ENCODE measurements at places on chromosomes 11 and 22.

GRCh38 chr11:34676227-34676626 lies 55.3 kb downstream of the EHF start:
- DNase-seq: no peak

GRCh38 chr11:2507945-2508749 lies 63.3 kb downstream of the KCNQ1 start:
- DNase-seq: no peak

GRCh38 chr22:37253126-37253660 lies 9.1 kb upstream of the RAC2 start:
- DNase-seq: peak; percentile 17

DNA sequence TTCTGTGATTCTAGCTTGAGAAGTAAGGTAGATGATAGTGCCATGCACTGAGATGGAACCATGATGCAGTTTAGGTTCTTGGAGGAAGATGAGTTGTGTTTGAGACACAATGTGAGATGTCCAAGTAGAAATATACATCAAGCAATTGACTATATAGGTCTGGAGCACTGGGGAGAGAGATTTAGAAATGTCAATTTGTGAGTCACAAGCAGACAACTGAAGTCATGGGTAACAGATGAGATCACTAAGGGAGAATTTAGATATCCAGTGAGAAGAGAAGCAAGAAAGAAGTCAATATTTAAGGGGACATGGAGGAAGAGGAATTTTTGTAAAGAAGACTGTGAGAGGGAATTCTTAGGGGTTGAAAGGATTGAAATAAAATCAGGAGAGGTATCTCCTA lies 65.1 kb upstream of the RRAS2 start:
- DNase-seq: no peak

GRCh38 chr22:35349704-35350538 lies 31.0 kb upstream of the HMOX1 start:
- peak; percentile 64 for DNase-seq
